Hematopoietic multipotent progenitor cell treated with erythropoietin and hydrocortisone succinate and interleukin-3 and kit ligand, for 17 days (in vitro differentiated cells): ENCODE measurements at places on chromosomes 13 and 19.

- DNase-seq: no peak
Measured at GRCh38 chr13:52025475-52026245, 1.2 kb downstream of the UTP14C start.

DNA sequence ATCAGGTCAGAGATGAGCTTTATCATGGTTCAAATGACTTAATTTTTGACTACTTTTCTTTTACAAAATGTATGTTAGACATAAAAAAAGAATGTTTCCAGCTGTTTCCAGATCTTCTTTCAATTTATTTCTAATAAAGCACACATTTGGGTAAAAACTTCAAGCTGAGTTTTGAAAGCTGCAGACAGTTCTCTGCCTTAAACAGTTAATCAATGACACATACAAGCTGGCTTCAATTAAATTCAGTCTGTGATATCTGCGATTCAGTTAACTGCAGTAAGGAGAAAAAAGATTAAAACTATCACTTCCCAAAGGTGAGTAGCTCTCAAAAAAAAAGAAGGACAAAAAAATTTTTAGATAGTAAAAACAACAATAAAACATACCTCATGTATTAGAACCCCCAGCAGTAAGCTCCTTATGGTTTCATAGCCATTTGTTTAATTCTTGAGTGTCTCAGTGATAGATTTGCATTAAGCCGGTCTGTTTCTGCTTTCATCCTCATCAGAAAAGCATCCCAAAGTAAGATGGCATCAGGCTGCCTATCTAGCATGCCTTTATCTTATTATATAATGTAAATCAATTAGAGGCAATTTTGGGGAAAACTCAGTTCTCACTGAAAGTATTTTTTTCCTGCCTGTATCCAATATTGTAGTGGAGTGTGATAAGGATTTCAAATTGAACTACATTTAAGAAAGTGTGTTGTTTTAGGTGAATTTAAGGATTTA, 81.8 kb upstream of the STARD13 start:
- no peak for DNase-seq

DNA sequence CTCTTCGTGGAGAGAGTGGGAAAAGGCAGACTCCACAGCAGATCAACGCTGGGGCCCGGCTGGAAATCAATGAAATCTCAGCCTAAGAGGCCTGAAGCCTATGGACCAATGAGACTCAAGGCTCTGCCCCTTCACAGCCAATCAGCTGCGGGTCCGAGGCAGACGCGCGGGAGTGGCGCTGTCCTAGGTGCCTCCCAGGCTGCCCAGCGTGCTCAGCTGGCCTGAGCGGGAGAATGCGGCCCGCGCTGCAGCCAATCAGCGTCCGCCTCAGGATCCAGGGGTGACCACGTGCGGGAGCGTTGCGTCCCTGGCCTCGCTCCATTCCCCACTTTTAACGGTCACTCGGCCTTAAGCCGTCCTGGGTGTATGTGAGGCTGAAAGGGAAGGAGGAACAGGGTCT, at the start of gene ZBTB32:
Gene ZBTB32, plus strand, starts transcription at position 341 of the 400 bp plus-strand sequence. CDS start 10,069 bp downstream, outside the sequence.
- DNase-seq: no peak

GRCh38 chr13:114025405-114025713, 51.5 kb upstream of the C13orf46 start:
- no peak for DNase-seq

- no peak for DNase-seq
Measured at GRCh38 chr19:48361912-48362311, 1.8 kb downstream of the TMEM143 start.

- no peak for DNase-seq
Measured at GRCh38 chr19:35571406-35571965, 8.0 kb upstream of the ATP4A start.

- no peak for DNase-seq
Measured at GRCh38 chr19:39139971-39140453, 14.4 kb downstream of the PAK4 start.

DNA sequence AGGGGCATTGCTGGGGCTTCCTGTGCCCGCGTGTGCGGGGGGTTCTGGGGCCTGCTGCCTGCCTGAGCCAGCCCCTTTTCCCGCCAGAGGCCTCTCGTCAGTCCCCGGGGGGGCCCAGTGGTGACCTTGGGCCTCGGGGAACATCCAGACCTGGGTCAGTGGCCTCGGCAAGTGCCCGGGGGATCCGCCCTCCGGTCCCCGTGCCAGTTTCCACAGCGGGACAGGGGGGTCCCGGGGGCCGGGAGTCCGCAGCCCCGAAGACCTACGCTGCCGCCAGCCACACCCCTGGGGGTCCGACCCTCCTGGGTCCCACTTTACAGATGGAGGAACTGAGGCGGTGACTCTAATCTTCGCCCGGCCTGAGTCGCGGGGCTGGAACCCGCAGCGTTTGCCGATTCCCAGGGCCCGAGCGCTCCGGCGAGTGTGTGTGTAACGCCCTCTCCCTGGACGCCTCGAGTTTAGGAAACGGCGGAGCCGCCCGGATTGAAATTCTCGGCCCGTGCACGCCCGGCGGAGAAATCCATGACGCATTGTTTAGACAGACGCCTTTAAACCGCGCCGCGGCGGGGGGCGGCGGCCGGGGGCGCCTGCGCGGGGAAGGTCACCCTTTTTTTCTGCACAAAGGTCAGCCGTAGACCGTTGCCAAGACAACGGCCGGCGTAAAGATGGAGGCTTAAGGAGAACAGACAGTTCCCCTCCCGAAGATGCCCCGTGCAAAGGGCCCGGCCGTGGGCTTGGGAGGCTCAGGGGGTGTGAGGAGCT, 39.3 kb downstream of the EFNA2 start:
- DNase-seq: no peak

DNA sequence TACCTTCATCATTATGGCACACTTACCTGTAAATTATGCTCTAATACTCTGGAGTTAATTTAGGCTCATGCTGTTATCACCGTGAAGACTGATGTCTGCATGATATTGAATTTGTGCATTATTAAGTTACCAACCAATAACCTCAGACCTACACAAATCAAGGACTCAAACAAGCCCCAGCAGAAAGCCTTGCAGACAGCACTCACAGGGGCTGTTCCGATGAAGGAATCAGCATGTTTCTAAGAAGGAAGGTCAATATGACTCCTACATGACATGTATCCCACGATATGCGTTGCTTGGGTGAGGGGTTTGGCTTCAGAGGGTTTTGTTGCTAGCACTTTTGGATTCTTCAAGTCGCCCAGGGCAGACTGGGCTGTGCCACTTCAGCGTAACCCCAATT, 1071.2 kb upstream of the SLC10A2 start:
- DNase-seq: no peak

DNA sequence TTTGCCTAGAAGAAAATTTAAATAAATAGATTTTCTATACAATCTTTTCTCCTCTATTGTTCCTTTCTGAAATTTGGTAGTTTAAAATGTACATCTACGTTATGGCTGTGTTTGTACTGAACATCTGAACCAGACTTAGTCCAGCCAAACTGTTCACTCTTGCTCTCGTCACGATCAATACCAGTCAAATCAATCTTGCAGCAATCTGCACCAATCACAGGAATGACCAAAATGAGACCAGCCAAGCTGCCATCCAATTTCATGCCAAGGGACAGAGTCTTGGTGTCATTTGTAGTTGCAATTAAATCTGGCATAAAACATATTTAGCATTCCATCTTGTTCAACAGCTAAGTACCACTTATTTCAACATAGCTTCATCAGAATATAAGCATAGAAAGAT, 156.6 kb downstream of the IRS2 start:
- DNase-seq: no peak

DNA sequence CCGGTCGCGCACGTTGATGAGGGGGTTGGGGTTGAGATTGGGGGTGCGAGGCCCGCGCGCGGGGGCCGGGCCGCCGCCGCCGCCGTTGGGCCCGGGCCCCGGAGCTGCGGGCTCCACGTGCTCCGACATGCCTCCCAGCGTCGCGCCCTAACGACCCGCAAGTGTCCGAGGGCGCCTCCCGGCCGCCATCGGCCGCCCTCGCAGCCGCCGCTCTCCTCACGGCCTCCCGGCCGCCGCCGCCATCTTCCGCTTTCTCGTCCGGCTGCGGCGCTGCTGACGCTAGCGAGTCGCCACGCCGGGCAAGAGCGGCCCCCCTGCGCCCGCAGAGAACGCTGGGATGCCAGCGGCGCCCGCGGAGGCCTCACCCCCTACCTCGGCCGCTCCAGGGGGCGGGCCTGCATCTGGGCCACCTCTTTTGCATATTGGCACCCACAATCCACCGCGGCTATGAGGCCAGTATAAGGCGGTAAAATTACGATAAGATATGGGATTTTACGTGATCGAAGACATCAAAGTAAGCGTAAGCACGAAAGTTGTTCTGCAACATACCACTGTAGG, at the start of gene TMEM259:
Gene TMEM259, minus strand, starts transcription at position 256 of the 558 bp plus-strand sequence. Its CDS starts 127 bp downstream, at position 129.
- peak; percentile 98 for DNase-seq

- DNase-seq: peak; percentile 80
Measured at GRCh38 chr13:113209759-113210421, 477 bp downstream of the CUL4A start.

- no peak for DNase-seq
Measured at GRCh38 chr19:41189425-41190065, 3.5 kb upstream of the CYP2S1 start.

GRCh38 chr13:29856426-29856825, 6.0 kb upstream of the UBL3 start:
- no peak for DNase-seq

GRCh38 chr19:591099-591958, 1.6 kb downstream of the HCN2 start:
- peak; percentile 20 for DNase-seq

- DNase-seq: no peak
Measured at GRCh38 chr13:42836930-42837690, 55.7 kb downstream of the FAM216B start.

DNA sequence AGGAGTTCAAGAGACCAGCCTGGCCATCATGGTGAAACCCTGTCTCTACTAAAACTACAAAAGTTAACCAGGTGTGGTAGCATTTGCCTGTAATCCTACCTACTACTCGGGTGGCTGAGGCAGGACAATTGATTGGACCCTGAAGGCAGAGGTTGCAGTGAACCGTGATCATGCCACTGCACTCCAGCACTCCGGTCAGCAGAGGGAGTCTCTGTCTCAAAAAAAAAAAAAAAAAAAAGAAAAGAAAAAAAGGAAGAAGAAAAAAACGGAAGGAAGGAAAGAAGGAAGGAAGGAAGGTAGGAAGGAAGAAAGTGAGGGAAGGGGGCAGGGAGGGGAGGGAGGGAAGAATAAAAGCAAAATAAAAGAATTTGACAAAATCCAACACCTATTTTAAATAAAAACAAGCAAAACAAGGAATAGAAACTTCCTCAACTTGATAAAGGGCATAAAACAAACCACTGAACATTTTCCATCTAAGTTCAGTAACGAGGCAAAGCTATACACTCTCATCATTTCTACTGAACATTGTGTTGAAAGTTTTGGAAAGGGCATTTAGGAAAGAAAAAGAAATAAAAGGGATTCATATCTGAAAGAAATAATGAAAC, 411.6 kb upstream of the SLITRK5 start:
- DNase-seq: no peak

DNA sequence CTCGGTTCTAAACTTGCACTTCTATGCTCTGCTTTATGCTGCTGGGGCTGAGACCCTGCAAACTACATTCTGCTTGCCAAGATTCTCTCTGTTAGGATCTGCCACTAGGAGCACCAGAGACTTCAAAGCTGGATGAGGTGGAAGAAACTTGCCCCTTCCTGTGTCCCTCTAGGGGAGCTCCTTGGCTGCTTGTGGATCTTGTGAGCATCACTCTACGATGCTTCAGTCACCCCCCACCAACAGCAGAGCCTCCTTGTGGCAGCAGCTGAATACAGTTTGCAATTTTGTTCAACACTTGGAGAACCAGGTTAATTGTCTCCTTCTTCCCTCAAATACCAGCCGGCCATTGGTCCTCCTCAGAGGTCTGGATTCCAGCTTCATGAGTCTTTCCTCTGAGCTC, 310.6 kb downstream of the FGF14 start:
- DNase-seq: no peak

GRCh38 chr13:37127691-37128241, 22.3 kb upstream of the CSNK1A1L start:
- DNase-seq: no peak

GRCh38 chr13:98445340-98446233, 131.3 kb downstream of the STK24 start:
- DNase-seq: peak; percentile 70
